ENCODE measurements at places on chromosomes 7 and 10.

DNA sequence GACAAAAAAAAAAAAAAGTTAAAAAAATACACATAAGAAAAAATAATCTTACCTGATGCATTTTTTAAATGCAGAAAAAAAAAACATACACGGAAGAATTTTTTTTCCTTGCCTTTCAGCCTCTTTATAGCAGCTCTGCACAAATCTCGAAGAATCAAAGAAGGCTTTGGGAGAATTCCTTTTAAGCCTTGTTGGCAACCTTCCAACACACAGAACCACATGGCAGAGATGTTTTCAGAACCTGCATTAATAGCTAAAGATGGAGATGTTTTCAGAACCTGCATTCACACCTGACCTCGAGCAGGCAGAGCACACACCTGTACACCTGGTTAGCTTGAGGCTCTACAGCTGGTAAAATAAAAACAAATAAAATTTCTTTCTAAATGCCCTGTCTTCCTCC is 65.6 kb downstream of the DOCK4 start:
- no peak for DNase-seq

DNA sequence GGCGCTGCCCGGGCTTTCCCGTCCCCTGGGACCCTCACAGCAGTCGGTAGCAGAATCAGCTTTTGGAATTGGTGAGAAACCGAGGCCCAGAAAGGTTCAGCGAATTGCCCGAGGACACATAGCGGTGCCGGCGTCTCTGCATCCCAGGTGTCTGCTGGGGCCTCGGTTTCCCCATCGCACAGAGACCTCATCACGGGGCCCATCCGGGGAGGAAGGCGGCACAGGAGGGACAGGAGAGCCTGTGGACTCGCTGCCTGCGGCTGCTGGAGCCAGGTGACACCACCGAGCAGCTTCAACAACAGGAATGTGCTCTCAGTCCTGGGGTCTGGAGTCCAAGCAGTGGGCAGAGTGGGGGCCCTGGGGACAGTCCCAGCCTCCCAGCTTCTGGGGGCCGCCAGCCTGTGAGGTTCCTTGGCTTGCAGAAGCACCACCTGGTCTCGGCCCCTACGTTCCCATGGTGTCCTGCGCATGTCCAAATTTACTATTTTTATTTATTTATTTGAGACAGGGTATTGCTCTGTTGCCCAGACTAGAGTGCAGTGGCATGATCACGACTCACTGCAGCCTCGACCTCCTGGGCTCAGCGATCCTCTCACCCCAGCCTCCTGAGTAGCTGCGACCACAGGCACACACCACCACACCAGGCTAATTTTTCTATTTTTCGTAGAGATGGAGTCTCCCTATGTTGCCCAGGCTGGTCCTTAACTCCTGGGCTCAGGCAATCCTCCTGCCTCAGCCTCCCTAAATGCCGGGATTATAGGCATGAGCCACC is 539 bp upstream of the COX19 start:
- DNase-seq: no peak

DNA sequence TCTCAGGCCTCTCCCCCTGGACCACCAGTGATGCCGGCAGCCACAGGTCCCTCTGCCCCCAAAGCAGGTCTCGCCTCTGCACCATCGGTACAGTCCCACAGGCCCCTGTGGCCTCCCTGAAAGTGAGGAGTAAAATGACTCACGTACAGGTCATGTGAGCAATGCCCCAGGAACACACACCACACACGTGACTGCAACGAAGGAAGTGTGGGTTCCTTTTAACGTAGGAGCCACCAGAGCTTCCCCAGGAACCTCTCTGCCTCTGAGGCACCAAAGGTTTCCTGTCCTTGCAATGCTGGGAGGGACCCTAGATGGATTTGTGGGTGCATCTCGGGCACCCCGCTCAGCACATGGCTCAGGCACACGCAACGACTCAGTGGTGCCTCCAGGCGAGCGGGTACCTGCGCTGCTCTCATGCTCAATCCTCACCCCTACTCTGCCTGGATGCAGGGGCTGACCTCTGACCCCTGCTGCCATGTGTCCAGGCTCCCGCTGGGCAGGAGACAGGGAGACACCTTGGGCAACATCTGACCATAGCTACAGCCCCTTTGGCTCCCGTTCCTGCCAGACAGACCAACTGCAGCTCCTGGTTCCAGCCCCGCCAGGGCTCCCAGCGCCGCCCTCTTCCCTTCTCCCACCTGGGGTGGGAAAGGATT is 120.7 kb downstream of the PRKAG2 start:
- no peak for DNase-seq

GRCh38 chr7:137003086-137003485 is 134.6 kb downstream of the CHRM2 start:
- DNase-seq: no peak

GRCh38 chr7:42722716-42723115 is 189.2 kb downstream of the C7orf25 start:
- no peak for DNase-seq

DNA sequence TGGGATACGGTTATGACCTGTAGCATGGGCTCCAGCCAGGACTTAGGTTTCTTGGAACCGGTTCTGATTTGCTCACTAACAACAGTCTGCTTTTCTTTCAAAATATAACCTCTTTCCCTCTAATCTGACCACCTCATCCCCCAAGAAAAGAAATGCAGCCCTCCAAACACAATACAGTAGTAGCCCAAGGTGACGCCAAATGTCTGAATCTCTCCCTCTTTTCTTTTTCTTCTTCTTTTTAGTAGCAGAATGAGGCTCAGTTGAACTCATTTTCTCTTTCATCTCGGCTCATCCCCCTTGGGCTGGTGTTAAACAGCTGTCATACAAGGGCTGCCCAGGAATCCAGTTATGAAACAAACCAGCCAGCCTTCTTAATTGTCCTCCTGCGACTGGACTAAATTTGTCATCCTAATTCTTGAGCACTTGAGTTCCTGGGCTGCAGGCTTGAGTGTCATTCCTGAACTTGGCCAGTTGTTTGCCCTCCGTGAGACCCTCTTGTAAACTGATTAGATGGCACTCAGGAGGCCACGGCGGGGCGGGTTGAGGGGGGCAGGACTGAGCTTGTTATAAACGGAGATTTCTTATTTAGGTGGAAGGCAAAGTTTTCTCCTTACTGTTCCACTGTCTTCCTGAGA is 94.8 kb downstream of the SORCS3 start:
- no peak for DNase-seq

DNA sequence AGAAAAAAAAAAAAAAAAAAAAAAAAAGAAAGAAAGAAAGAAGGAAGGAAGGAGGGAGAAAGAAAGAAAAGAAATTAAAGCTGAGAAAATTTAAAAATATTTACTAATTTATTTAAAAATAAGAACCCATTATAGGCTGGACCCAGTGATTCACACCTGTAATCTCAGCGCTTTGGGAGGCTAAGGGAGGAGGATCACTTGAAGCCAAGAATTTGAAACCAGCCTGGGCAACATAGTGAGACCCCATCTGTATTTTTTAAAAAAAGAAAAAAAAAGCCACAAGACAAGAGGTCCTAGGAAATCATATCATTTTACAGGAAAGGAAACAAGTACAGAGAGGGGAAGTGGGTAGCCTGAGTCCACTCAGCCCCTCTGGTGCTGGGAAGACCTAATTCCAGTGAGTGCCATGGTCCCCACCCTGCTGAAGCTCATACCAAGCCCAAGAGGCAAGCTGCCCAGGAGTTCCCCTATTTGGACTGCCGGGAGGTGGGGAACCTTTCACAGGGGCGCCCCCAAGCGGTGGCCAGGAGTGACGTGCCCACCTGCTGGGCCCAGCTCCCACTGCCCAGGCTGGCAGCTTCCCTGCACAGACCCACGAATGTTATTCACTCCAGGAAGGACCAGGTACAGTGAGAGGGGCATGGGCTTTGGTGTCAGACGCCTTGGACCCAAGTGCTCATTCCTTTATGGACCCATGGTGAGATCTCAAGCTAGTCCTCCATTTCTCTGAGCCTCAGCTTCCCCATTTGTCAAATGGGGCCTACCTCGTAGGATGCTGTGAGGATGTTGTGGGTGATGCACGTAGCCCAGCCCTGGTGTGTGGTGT is 133.6 kb downstream of the ZMIZ1 start:
- no peak for DNase-seq

DNA sequence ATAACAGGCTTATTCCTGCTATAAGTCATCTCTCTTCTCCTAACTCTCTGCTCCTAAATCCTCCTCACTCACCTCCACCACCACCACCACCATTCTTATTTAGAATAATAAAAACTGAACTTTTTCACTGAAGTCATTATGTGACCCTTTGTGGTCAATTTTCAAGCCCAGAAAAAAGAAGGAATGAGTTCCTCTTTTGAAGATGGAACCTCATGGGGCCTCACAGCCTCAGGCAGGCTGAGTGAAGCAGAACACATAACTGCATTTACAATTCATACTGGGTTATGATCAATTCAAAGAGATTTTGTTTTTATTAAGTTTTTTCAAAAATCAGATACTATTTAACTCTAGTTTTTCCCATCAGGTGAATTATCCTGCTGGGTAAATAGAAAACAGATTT is 29.8 kb downstream of the PNLIPRP3 start:
- DNase-seq: no peak

DNA sequence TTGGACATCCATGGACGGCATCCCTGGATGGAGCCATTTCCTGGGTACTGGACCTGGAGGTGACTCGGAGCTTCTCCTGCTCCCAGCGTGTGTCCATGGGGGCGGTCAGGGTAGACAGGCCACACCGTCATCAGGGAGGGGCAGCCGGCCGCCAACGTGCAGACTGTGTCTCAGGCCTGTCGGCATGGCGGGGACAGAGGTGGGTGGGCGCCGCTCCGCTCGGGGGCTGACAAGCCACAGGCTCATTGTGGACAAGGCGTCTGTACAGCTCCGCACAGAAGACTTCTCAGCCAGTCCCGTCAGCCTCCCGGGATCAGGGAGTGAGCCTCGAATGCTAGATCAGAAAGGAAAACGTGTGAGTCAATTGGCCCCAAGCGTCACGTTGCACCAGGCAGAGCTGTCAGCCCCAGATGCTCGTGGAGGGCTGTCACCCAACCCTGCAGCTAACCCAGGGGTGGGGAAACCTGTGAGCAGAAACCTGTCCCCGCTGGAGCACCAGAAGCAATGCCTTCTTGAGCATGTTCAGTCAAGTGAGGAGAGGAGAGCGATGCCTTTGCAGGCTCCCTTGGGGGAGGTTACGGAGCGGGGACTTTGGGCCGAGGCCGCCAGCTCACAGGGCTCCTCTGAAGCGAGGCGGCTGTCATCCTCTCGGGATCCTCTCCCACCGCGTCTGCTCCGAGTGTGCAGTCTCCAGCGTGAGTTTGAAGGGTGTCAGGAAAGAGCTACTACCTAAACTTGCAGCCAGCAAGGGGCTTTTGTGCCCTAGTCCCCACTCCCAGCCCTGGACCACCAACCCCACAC is 16.0 kb upstream of the DPYSL4 start:
- DNase-seq: no peak

- DNase-seq: no peak
These were observed 221.0 kb downstream of the CDK14 start for GRCh38 chr7:90817151-90817550.

DNA sequence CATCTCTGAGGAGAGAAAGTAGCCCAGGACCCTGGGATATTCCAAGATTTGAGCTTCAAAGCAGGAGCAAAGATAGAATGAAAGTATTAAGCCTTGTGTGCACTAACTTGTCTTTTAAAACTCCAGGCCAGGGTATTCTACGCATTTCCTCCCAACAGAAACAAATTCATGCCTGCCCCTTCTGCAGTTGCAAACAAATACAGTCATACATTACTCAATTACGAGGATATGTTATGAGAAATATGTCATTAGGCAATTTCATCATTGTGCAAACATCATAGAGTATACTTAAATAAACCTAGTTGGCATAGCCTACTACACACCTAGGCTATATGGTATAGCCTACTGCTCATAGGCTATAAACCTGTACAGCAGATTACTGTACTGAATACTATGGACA is 154.5 kb upstream of the KIAA1217 start:
- DNase-seq: no peak

All from right renal cortex interstitium (tissue), 3 donors.